T-helper 9 cell (primary cell): ENCODE measurements at places on chromosomes 16 and 17.

DNA sequence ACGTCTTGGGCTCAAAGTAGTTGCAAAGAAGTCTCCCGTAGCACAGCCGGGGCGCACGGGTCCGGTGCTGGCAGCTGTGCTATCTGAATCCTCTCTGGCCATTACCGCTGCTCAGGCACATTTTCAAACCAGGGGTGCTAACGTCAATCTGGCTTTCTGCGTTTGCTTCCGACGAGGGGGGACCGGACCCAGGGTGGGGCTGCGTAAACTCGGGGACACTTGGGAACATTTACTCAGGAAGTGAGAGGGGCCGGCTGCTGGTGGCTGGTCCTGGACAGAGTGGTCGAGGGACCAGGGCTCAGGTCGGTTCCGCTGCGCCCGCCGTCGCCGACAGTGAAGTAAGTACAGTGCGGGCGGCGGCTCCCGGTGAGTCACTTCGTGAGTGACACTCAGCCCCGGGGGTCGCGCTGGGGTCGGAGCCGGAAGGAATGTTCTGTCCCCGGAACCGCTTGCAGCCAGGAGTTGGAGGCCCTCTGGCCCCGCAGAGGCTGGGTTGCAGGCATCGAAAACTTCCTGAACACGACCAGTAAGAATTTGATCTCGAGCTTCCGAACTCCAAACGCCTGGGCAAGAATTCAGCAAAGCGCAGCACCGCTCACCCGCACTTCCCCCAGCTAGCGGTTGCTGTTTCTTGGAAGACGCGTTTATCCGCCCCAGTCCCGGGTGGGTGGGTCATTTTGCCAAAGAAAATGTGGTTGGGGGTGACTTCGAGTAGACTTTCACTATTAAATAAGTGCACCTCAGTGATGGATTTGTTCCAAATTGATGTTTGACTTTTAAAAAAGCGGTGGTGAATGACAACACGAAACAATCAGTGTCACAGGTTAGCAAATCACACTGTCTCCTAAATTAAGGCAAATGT lies 1.4 kb upstream of the HS3ST3B1 start:
- DNase-seq: peak; percentile 35

DNA sequence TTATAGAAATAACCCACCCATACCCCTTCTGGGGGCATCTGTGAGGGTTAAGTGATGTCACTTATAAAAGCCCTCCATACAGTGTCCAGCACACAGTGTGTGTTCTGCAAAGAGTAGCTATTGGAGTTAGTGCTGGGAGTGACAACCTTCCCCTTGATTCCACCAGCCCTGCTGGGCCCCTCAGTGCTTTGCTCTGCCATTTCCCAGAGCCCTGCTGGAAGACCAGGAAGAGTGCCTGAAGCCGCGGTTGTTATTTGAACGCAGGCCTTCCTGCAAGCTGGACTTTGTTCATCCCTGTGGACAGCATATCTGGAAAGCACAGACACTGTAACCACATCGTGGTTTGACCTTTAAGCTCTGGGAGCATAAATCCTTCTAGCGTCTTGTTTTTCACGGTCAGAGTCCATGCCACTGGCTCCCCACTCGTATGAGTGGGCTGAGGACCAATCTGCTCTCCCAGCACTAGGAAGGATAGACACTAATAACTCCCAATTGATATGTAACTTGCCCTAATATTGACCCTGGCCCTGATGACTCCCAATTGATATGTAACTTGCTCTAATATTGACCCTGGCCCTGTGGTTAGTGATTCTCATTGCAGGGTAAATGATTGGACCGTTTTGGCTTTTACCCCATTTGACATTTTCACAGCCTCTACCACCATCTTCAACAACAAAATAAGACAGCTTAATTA lies 297.1 kb upstream of the MAF start:
- no peak for DNase-seq

GRCh38 chr17:15978606-15979005 lies 20.9 kb downstream of the ZSWIM7 start:
- no peak for DNase-seq

GRCh38 chr17:67413388-67413787 lies 36.3 kb downstream of the PITPNC1 start:
- DNase-seq: no peak

DNA sequence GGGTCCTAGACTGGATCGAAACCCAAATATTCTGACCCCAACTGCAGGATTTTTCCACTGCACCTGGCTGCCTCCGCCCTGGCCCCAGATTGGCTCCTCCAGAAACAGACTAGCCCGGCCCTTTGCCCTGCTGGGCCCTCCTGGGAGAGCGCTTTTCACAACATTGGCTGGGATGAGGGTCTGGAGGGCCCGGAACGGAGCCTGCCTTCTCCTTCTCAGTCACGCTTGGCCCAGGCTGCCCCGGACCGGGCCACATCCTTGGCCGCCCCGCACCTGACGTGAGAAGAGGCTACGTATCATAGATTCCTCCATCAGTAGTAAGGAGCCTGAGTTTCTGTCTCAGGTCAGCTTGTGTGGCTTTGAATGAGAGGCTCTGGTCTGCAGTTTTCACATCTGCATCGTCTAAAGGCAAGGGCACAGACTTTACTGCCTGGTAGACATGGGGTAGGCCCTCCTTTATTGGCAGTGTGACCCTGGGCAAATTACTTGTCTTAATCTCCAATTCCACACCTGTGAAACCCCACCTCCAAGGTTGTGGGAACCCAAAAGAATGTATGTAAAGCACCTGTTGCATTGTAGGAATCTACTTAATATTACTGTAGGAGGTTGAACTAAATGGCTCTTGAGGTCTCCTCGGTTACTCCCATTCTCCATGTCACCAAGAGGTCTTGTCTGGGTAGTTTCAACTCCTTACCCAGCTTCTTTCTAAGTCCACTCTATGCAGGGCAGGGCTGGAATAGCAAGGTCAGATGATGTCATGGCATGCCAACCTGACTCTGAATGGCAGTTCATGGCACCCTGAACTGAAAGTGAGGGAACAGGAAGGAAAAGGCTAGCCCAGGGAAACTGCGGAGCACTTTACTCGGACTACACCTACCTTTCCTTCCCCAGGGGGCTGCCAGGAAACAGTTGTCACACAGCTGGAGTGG lies 661 bp downstream of the LRRC3C start:
- DNase-seq: no peak

DNA sequence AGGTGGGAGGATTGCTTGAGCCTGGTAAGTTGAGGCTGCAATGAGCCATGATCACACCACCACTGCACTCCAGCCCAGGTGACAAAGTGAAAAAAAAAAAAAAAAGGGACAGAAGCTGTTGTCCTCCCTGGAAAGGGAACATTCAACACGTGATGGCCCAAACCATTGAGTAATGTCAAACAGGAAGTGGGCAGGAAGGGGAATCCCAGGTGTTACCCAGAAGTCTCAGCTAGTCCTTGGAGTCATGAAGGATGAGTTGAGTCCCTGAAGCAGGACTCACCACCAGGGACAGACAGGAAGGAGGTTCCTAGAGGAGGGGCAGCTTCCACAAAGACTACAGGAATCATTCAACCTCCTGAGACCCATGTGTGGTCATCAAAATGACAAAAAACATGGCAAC lies 19.8 kb upstream of the CMIP start:
- no peak for DNase-seq

GRCh38 chr16:19687279-19687678 lies 30.7 kb downstream of the KNOP1 start:
- DNase-seq: no peak

DNA sequence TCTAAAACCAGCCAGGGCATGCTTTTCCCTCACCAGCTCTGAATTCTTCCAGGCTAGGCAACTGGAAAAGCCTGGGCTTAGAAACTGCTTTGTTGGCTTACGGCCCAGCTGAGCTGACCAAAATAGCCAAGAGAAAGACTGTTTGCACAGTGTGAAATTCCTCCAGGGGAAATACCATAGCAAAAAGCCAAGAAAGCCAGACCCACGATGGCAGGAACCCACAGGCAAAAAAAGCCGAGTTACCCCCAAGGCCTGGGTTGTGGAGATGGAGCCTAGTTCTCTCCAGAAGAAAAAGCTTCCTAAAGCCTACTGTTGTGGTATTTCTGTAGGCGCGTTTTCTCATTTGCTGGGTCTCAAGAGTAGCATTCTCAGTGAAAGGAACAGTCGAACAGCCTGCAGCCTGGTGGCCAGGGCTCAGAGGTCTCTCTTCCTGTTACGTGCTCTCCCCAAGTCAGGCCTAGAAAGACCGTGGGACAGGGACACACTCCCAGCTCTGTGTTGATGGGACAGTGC lies 9.2 kb downstream of the SP2 start:
- no peak for DNase-seq

DNA sequence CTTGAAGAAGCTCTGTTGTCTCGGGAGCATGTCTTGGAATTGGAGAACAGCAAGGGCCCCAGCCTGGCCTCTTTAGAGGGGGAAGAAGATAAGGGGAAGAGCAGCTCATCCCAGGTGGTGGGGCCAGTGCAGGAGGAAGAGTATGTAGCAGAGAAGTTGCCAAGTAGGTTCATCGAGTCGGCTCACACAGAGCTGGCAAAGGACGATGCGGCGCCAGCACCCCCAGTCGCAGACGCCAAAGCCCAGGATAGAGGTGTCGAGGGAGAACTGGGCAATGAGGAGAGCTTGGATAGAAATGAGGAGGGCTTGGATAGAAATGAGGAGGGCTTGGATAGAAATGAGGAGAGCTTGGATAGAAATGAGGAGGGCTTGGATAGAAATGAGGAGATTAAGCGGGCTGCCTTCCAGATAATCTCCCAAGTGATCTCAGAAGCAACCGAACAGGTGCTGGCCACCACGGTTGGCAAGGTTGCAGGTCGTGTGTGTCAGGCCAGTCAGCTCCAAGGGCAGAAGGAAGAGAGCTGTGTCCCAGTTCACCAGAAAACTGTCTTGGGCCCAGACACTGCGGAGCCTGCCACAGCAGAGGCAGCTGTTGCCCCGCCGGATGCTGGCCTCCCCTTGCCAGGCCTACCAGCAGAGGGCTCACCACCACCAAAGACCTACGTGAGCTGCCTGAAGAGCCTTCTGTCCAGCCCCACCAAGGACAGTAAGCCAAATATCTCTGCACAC lies 21.2 kb downstream of the AKAP1 start:
- DNase-seq: no peak

- DNase-seq: no peak
These were observed 91.1 kb downstream of the SMG6 start for GRCh38 chr17:2212400-2212981.

GRCh38 chr17:17497065-17497844 lies 1.1 kb upstream of the RASD1 start:
- DNase-seq: no peak

GRCh38 chr16:84048871-84049270 lies 6.3 kb upstream of the SLC38A8 start:
- no peak for DNase-seq

GRCh38 chr16:5032748-5033167 lies 977 bp downstream of the NAGPA start:
- DNase-seq: no peak

DNA sequence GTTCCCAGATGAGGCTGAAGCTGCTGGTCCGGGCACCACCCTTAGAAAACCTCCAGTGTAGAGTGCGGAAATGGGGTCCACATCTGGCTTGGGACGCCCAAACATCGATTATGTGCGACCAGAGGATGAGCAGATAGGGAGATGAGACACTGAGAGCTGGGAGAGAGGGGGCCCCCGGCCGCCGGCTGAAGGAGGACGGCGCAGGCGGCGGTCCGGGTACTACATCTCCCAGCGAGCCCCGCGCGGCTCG lies 182 bp upstream of the SPECC1 start:
- no peak for DNase-seq

DNA sequence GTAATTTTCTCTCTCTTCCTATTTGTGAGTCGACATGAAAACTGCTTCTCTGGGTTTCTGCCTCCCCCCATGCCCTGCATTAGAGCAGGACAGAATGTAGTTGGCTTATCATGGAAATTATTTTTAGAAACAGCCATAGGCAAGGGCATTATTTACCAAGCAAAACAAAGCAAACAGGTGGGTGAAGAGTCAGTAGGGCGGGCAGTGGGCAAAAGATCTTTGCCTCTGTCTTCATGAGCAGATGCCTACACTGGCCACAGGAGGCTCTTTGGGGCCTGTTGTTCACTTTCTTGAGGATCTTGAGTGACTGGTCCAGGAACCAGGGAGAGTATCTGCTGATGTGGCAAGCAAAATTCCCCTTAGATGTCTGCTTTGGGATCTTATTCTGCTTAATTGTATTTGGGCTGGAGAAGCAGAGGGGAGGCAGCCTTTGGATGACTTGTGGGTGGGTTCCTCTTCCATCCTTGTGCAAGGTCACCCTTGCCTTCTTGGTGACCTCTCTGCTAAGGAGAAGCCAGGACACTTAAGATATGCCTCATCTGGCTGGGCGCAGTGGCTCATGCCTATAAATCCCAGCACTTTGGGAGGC lies 42.5 kb upstream of the CLEC19A start:
- no peak for DNase-seq

GRCh38 chr17:74919440-74920305 lies 3.4 kb downstream of the USH1G start:
- DNase-seq: no peak

GRCh38 chr16:58507963-58508670 lies 7.2 kb upstream of the SETD6 start:
- no peak for DNase-seq

GRCh38 chr17:40529991-40530390 lies 28.6 kb upstream of the TNS4 start:
- DNase-seq: no peak

GRCh38 chr17:37292429-37293139 lies 83.2 kb upstream of the C17orf78 start:
- no peak for DNase-seq

- DNase-seq: no peak
These were observed 18.1 kb downstream of the KCNJ2 start for GRCh38 chr17:70187383-70187782.

DNA sequence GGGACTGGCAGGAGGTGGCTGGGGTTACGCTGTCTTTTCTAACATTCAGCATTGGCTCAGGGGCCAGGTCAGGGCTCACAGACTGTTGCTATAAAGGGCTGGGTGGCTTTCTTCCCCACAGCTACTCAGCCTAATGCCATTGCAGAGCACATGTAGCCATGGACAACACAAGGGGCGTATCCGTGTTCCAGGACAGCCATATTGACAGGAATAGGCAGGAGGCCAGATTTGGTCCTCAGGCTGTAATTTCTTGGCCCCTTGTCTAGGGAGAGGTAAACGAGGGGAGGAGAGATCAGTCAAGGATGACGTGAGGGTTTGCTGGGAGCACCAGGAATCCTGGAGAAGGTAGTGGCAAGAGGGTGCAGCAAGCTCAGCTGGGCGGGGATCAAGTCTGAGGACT lies 21.2 kb upstream of the MYO15B start:
- DNase-seq: no peak

GRCh38 chr17:72715906-72716572 lies 376.4 kb downstream of the SLC39A11 start:
- no peak for DNase-seq

DNA sequence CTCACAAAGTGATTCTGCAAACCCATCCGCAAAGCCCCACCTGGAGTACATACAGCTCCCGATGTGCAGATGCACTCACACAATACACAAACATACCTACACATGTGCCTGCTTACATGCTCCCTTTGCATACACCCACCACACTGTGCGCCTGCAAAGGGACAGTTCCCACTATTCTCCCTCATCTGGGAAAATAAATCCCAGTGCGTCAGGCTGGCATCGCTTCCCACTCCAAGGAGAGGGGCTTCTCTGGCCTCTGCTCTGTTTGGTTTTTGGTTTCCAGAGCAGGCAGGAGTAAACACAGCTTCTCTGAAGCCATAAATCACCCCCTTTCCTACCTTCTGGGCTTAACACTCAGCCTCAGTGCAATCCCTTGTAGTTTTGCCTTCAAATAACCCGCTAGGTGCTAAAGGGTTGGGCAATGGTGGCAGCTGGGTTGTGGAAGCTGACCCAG lies 14.7 kb downstream of the HOXB4 start:
- no peak for DNase-seq
